Hindlimb muscle (tissue), 1 donor: ENCODE measurements at places on chromosomes 3 and 15.

DNA sequence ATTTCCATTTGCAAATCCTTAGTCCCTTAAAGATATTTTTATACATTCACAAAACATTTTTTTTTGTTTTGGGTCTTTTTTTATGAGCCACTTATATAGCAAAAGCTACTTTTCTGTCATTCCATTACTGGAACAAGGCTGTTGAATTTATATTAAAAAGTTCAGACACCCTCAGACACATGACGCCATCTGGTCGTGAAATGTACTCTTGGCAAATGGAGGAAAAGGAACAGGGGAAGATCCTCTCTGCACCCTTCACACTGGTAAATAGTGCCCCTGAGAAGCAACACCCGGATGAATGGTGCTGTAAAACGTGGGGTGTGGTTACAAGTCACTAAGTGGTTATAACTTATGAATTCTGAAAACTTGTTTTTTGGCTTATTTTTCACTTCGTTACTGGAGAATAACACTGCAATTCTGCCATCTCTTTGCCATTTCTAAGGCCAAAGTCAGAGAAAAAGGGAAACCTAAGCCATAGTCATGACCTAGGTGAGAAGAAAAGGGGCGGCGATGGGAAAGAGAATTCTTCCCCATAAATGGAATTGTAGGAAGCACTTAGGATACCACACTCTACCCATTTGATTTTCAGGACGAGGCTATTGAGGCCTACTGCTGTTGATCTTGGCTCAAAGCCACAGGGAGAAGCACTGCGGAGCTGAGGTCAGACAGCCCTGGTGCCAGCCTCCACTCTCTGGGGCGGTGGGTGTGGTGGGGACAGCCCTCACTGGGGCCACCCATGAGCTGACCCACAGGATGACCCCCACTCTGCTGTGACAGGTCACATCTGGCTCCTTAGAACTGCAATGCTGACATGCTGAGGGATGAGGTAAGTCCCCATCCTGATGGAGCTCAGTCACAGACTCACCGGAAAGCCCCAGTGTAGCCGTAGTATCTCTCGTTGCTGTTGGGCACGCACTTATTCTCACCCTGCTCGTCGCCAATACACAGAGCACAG is 21.9 kb downstream of the LTF start:
- DNase-seq, result peak; percentile 34

DNA sequence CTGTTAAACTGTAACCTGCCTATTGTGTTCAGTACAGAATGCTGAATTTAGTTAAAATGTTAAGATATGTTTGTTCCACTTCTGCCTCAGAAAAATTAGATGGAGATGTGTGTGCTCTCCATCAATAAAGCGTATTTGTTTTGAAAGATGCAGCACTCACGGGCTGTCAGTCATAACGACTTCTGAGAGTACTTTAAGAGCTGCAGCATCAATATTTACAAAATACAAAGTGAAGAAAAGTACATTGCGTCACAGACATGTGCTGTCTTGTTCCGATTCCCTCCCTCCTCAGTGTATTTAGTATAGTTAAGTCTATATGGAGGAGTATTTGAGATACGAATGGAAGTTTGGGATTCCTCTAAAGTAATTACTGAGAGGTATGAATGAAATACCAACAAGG is 166.6 kb downstream of the BBX start:
- DNase-seq, result no peak

GRCh38 chr3:134998855-134999254 is 203.8 kb downstream of the EPHB1 start:
- DNase-seq, result no peak

DNA sequence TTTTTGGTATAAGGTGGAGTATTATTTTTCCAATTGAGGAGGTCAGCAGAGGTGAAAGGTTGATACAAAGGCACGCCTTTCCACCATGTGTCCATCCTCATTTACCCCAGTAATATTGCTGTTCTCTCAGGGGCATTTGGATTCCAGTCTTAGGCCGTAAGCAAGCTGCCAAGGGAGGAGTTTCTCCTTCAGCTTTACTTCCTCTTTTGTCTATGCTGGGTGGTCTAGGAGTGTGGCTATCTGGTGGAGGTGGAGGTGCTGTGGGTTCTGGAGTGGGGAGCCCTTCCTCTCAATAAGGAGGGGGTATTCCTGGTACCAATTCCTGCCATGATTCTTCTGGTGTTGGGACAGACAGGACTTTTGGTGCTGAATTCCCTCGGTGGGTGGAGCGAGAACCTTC is 340.6 kb downstream of the KCNH8 start:
- no peak for DNase-seq

DNA sequence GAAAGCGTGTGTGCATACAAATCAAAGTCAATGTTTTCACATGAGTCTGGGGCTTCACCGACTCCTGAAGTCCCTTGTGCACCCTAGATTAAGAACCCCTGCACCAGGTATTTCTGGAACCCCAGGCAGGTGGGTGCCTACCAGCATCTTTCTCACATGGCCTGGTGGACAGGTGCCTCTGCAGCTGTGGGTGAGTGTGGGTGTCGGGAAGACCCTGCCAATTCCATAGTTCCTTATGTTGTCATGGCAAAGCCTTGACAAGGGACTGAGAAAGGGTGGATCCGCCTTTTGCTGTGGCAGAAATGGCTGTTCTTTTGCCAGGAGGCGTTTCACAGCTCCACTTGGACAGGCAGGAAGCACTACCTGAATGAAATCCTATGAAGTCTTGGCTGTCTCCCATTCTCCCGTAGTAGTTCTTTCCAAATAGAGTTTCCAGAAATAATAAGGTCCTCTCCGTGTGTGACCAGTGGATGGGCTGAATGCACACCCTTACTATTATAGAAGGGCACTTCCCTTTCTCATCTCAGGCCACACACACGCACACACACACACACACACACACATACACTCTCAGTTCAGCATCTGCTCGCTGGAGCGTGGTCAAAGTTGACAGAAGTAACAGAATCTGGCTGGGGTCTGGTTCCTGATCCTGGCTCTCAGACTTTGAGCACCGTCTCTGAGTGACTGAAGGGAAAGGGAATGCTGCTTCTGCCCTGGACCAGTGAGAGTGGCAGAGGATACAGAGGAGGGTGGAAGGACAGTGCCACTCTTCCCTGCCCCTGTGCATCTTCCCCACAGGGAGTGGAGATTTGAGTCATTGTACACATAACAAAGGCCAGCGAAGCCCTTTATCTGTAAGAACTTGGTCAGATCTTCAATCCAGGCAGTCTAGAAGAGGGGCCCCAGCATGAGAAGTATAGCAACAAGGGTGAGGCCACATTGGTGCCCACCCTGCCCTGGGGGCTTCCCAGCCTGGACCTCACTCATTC is 38.7 kb downstream of the PDIA5 start:
- DNase-seq, result no peak

GRCh38 chr3:126517986-126518778 is 609 bp upstream of the UROC1 start:
- DNase-seq, result no peak

GRCh38 chr3:195036574-195036973 is 234.4 kb downstream of the XXYLT1 start:
- no peak for DNase-seq

DNA sequence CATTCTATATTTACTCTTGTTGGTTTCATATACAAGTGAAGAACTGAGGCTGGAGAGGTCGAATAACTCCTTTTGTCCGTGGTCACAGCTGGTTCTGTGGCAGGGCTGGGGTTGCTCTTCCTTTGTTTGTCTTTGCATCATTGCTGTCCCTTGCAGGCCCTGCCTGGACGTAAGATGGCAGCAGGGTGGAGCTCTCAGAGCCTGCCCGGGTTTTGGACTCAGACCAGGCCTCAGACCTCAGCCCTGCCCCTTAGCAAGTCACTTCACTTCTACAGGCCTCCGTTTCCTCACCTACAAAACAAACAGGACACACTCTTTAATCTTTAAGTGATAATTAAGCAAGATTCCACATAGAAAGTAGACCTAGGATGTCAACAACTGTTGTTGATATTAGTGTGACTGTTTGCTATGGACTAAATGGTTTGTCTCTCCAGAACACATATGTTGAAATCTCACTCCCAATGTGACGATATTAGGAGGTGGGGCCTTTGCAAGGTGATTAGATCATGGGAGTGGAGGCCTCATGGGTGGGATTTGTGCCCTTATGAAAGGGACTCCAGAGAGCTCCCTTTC is 65.6 kb upstream of the PLXNA1 start:
- no peak for DNase-seq

DNA sequence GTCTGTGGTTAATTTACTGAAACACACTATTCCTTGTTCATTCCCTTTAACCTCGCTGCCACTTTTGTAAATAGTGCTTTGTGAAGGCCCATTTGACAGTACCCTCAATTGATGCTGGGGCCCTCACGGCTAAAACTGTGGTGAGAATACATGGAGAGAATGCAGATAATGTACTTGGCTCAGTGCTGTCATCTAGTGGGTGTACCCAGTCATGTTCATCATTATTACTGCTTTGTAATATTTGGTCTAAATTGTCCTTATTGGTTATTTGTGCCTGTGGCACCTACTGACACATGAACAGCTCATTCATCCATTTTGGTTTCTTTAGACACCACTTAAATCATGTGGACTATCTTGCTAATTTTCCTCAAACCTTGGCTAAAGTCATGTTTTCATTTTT is 543.6 kb downstream of the EDEM1 start:
- no peak for DNase-seq

- no peak for DNase-seq
These were observed 37.7 kb upstream of the SYNPR start for GRCh38 chr3:63240381-63240902.

- no peak for DNase-seq
These were observed 547 bp upstream of the PCCB start for GRCh38 chr3:136249593-136249992.

DNA sequence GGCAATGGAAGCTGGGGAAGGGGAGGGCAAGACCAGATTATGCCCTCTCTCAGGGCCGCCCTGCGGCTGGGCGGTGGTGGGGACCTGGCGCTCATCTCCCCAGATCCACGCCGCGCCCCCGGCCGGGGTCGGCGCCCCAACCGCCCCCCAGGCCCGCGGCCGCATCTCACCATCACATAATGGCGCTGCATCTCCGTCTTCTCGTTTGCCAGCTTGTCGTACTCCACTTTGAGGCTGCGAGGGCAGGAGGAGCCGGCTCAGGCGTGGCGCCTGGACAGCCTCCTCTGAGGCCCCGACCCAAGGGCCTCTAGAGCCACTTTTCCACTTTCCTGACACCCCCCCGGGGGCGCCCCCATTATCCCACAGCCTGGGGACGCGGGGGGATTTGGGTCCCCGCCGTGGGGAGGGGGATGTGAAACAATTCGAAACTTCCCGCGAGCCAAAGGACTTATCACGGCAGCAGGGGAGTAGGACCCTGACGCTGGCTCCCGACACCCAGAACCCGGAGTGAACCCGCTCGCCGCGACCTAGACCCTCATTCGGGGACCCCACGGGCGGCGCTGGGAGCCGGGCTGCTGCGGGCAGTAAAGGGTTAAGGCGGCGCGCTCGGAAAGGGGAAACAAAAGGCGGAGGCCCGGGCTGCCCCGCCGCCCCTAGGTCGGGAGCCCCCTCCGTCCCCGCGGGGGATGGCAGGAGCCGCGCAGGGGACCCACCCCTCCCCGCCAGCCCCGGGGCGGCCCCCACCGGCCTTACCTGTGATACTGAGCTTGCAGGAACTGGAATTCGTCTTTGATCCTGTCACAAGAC is 2.1 kb downstream of the TLE3 start:
- DNase-seq, result no peak

- DNase-seq, result no peak
These were observed 55.9 kb upstream of the MEF2A start for GRCh38 chr15:99509686-99510461.

- DNase-seq, result no peak
These were observed 48.1 kb upstream of the XXYLT1 start for GRCh38 chr3:195319060-195319459.

DNA sequence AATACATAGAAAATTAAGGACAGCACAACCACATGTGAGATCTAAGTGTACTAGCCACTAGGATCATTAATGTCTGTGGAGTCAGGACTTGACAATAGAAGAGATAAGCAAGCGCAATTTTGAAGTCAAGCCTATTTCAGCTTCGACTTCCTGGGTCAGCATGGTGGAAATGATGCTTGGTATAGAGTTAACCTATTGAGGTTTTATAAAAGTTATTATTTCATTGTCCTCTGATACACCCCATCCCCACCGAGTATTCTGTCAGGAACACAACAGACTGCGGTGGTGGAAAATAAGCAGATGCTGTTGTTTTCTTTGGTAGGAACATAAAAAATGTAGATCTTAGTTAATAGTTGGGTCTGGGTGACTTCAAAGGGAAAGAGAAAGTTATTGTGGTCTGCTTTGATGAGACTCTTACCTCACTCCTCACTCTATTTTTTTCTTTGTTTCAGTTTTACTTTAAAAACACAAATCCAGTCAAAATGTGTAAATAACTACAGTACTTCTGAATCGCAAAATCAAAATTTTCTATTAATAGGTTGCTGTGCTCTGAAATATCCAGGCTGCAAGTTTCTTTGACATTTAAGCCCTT is 82.1 kb downstream of the IL5RA start:
- no peak for DNase-seq

- no peak for DNase-seq
These were observed 1.2 kb upstream of the EFCAB12 start for GRCh38 chr3:129429602-129430001.

GRCh38 chr3:160720123-160720746 is 35.8 kb upstream of the PPM1L start:
- DNase-seq, result no peak

DNA sequence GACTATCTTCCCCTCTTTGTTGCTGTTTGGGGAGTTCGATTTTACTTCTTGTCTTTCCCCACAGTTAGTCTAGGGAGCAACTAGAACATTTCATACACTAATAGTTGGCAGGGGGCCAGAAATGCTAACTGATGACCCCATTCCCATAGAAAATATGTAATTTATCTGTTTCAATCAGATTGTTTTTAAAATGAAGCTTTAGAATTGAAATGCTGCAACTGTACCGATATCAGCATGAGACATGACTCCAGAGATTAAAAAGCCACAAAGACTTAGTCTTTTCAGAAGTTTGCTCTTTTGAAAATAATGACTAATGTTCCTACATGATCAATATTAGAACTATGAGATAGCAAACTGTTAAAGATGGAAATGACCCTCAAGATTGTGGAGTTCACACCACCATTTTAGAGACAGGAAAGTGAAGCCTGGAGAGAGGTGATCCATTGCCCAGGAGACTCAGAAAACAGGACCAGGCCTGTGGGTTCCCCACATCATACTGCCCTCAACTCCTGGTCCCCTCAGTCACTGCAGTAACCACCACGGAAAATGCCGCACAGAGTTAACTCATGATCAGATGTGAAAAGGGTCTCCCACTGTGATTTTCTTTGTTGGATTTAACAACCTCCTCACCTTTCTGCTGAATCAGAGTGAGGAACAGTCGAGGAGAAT is 130.3 kb downstream of the CHDH start:
- no peak for DNase-seq

- DNase-seq, result no peak
These were observed 373.4 kb downstream of the LPP start for GRCh38 chr3:188527389-188527788.

GRCh38 chr15:26767169-26767670 is 5.6 kb downstream of the GABRB3 start:
- no peak for DNase-seq

DNA sequence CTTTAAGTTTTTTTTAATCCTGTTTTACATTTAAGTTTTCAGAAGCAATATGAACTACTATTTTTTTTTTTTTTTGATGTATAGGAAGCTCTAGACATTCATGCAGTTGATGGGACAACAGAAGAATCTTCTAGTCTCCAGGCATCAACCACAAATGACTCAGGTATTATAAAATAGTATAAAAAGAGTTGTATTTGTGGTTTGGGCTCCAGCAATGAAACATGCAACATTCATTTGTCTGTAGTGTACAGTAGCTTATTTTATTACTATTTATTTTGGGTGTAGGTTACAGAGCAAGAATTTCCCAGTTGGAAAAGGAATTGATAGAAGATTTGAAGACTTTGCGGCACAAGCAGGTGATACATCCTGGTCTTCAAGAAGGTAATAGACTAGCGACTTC is 38.6 kb downstream of the MGA start:
- DNase-seq, result no peak
